ENCODE measurements at places on chromosomes 4 and X.

- no peak for DNase-seq
Measured at GRCh38 chr4:181258569-181258968, 984.6 kb upstream of the TENM3 start.

- no peak for DNase-seq
Measured at GRCh38 chr4:124307143-124307542, 405.4 kb downstream of the ANKRD50 start.

DNA sequence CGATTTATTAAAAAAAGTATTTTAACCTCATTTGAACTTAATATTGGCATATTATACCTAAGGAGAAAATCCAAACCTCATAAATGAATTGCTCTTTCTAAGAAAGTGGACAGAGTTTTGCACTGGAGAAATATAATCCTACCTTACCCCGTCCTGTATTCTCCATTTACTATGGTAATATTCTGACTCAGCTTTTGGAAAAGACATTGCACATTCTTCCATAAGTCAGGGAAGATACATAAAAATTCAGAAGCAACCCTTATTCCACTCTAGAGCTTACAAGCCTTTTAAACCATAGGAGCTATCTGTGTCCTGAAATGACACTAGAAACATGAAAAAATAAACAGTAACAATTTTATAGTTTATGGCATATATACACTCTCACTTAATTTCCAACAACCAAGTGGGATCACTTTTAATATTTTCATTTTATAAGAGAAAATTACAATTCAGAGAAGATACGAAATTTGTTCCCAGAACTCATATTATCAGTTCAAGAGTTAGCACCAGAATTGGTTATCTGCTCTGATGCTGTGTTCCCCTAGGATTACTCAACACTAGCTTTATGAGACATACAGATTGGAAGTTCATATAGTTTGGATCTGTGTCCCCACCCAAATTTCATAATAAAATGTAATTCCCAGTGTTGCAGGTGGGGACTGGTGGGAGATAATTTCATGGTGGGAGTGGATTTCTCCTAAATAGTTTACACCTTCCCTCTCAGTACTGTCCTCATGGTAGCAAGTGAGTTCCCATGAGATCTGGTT lies 359.4 kb downstream of the ARAP2 start:
- no peak for DNase-seq

DNA sequence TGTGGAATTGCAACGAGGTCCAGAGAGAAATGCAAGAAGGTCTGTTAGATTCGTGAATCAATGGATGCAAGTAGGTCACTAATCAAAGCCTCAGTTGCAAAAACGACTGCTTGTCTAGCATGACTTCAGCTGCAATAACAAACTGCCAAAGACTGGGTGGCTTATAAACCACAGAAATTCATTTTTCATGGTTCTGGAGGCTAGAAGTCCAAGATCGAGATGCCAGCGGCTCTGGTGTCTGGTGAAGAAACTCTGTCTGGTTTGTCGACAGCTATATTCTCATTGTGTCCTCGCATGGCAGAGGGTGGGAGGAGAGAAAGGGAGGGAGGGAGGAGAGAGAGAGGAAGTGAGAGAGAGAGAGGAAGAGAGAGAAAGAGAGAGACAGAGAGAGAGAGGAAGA lies 114.7 kb downstream of the MXRA5 start:
- DNase-seq = no peak

DNA sequence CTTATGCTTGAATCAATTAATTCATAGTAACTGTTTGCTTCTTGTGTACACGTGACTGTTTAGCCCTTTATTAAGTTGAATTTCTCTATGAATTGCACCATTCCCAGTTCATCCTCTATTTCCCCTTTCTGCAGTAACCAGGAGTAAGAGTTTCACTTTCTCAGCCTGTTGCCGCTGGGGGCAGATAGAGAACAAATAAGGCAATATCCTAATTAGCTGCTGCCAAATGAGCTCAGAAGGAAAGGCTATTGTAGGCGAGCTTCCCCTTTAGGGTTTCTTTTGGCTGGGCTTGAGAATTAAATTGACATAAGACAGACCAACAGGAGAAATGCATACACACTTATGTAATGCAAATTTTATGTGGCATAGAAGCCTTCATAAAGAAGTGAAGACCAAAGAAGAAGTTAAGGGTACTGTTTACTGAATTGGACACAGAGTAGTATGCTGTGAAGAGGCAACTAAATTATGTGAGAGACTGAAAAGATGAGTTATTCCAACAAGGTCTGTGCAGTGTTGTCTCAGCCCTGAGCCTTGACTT lies 1594.7 kb downstream of the TECRL start:
- no peak for DNase-seq

DNA sequence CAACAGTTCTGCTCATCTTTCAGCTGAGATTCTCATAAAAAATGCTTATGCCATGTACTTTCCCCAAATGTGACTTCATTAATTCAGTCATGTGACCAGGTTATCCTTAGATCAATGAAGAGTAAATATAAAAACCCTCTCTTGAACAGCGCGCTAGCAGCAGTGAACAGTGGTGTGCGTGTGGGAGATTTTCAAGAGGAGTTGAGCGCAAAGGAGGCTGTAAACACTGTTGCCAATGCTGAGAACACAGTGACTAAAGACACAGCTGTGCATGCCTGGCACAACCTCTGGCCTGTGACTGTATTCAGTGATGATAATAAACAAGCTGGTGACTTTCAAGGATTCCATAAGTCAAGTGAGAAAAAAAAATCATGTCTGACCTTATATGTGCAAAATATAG lies 25.1 kb downstream of the MSX1 start:
- no peak for DNase-seq

- no peak for DNase-seq
Measured at GRCh38 chr4:57492251-57492878, 382.2 kb upstream of the IGFBP7 start.

DNA sequence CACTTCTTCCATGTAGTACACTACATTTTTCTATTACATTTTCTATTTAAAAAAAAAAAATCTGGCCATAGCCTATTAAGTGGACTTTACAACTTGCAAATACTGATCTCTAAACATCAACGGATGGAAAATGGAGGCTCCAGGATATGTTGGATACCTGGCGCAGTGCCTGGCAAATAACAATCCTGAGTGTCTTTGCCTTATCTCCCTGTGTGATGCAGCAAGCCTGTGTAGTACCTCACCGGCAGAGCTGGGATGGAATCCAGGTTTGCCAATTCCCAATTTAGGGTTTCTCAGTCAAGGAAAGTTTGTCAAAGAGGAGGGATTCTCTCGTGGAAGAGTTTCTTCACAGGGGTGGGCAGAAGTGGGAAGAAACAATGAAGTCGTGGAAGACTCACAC lies 93.2 kb downstream of the KDR start:
- DNase-seq = no peak

- DNase-seq = no peak
Measured at GRCh38 chr4:26233350-26233749, 87.5 kb upstream of the RBPJ start.

GRCh38 chr4:105116616-105117319 lies 29.9 kb upstream of the TET2 start:
- DNase-seq = no peak

DNA sequence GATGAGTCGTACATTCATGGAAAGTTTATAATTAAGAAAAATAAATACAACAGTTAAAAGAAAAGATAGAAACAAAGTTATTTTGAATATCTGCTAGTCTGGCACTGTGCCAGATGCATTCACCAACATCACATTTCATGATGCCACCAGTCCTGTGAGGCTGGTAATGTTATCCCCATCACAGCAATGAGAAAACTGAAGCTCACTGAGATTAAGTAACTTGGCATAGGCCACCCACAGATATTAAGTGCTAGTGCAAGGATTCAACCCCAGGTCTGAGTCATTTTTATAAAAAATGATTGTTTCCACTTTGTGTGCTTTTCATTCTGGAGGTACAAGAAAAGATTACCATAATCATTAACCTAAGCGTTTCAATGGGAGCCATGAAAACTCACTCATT lies 65.0 kb upstream of the IL15 start:
- no peak for DNase-seq

DNA sequence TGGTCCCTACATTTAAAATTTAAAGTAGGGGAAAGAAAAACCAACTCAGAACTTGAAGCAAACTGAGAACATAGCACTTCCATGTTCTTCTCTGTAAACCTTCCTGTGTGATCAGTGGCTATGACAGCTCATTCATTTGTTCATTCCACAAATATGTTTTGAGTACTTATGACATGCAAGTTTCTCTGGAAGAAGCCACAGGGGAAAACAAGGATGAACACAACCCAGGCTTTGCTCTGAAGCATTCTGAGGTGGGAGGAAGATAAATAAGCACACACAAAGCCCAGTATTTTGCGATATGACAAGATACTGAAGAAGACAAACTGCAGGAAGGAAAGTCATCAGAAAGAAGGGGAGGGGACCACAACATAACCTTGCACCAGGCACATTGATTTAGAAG lies 96.4 kb downstream of the CHIC2 start:
- no peak for DNase-seq
